ENCODE measurements at places on chromosomes 4 and X.

- no peak for DNase-seq
Observed at GRCh38 chrX:19548934-19549333, 33.6 kb upstream of the MAP3K15 start.

DNA sequence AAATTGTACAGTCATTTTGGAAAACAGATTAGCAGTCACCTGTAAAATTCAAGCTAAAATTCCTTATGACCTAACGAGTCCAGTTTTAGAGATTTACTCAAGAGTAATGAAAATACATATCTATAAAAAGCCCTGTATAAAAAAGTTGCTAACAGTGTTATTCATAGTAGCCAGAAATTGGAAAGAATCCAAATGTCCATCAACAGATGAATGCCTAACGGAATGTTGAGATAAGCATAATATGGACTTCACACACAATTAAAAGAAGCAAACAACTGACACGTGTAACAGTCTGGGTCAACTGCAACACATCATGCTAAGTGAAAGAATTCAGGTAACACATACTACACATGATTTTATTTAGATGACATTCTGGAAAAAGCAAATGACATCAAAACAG lies 584.8 kb upstream of the AGA start:
- DNase-seq: no peak

GRCh38 chr4:158826057-158826456 lies 57.2 kb downstream of the FNIP2 start:
- DNase-seq: no peak

DNA sequence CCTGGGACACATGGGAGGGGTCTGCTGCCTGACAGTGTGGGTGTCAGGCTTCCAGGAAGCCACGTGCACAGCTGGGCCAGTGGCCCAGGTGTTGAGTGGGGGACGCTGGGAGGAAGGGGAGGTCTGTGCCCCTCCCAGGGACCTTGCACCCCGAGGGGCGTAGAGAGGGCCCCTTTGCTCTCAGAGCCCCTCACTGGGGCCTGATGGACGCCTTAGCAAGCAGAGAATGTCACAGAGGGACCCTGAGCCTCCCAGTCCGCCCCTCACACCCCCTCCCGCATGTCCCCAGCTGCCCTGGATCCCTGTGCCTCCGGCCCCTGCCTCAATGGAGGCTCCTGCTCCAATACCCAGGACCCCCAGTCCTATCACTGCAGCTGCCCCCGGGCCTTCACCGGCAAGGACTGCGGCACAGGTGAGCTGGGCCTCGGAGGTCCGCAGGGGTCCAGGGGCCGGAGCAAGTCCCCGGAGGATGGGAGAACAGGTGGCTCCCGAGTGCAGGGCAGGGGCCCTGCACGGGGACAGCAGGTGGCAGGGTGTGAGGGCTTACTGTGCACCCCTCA lies 2.1 kb downstream of the HGFAC start:
- no peak for DNase-seq

DNA sequence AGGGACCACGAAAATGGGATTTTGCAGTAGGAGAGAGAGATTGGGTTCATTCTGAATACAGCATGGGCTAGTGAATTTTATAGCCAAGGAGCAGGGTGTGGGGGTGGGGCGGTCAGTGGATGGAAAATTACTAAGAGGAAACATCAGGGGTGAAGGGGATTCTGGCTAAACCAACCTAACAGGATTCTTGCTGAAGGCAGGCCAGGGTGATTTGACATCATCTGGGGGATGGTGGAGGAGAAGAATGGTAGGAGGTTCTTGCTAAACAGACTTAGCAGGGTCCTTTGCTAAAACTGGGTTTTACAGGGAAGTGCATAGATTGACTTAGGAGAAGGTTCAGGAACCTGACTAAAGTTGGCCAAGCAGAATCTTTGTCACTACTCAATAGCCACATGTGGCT lies 91.9 kb downstream of the DNAAF6 start:
- DNase-seq: no peak

Data from central memory CD4-positive, alpha-beta T cell (primary cell).